ENCODE measurements at places on chromosomes 3 and 15. TPM values are rescaled to one million over a fixed set of nuclear protein-coding genes. Genes with fewer than 3 reads are reported as not detected.

Gene SERPINI1
- 3.7 TPM for polyA plus RNA-seq

Gene ALS2CL
- 0.46 TPM for polyA plus RNA-seq

GRCh38 chr15:100224206-100225185 is 117.3 kb downstream of the ADAMTS17 start:
- peak; percentile 61 for DNase-seq

DNA sequence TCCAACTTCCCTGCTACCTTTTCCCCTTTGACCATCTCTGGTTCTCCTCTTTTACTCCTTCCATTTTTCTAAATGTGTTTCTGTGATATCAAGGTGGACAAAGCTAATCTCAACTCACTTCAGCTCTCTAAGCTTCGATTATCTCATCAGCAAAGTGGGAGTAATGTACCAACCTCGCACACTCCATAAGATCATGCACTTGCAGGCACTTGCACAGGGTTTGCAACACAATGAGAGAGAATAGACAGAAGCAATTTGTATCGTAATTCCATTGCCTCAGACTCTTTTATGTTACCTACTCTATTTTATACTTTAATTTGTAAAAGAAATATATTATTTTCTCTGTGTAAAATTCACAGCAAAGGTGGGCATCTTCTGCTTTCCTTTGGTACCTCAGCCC is 7.0 kb upstream of the POLQ start:
- DNase-seq, result no peak

GRCh38 chr3:171274222-171274621 is 186.0 kb downstream of the TNIK start:
- DNase-seq, result no peak

DNA sequence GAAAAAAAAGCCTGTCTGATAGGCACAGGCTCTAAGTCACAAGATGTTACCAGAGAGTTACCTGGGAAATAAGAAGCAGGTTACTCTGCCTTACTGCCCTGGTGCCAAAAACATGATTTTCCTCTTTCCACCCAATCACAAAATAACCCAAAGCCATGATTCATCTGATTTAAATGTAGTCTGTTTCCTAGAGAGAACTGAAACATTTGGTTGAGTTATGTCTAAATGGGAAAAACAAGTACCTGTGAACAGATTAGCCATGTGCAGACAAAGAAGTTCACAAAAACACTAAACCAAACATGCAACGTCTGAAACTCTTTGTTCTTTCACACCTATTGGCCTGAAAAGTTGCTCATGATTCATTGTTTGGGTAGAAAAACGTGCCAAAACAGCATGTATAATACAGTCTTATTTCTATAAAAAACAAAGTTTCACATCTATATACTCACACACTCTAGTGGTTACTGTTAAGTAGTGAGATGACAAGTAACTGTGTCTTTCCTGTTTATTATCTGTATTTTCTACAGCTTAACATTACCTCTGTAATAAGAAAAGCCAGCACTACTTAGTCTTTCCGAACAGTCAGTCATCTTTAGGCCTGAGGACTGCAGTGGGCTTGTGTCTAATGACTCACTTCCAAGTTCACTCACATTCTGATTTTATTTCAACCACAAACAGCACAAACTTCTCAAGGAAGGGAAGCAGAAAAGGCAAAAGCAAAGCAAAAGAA is 30.2 kb downstream of the FAM174B start:
- DNase-seq, result peak; percentile 90

DNA sequence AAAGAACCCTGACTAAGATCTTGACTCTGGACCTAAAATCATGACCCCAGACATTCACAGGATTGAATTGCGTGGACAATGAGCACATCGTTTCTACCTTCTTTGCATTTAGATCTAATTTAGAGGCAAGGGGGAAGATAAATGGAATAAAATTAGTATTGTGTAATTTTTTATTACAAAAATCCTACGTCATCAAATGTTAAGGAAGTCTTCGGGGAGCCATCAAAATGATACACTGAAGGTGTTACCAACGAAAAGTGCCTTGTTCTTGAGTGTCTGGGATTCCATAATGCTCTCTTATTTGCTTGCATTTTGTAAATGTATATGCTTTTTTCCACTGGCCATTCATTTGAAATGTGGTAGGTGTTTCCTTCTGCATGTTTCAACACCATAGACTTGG is 52.8 kb upstream of the C3orf49 start:
- DNase-seq, result no peak

- no peak for DNase-seq
Measured at GRCh38 chr3:60262546-60262945, 988.7 kb downstream of the FHIT start.

Gene IGDCC3
- not detected for polyA plus RNA-seq

Gene PATL2
- polyA plus RNA-seq, result 0.37 TPM

GRCh38 chr3:49619649-49620048 is 54.5 kb upstream of the APEH start:
- DNase-seq, result no peak

DNA sequence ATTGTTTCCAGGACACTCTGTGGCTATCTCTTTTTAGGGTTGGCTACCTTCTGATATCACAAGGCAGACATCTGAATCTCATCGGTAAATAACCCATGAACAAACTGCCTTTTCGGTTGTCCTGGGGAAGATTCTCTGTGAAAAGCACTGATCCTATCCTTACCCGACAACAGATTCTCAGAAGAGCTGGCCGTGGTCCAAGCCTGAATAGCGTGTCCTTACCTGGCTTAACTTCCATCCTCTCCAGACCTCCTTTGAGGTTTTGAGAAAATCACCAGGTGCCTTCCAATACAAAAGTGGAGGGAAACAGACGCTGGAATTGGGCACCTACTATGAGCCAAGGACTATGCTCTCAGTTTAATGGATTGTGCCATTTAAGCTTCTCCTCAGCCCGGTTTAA is 87.4 kb upstream of the ARHGEF3 start:
- DNase-seq, result no peak

Gene GOLGA8O
- 0.19 TPM for polyA plus RNA-seq

DNA sequence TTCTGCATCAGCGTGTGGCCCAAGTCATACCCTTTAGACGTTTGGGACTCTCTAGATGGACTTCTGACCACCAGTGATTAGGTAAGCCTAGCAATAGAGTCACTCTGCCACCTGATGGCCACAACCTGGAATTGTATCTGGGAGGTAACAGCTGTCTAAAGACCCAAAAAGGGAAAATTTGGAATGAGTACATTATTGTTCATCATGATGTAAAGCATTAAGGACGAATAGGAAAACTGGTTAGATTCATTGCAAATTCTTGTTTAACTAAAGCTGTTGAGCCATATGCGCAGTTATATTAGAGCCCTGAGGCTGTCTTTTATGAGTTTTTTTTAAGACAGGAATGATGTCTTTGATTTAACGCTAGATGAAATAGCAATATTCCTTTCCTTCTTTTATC is 63.6 kb downstream of the FAM81A start:
- DNase-seq, result peak; percentile 55

DNA sequence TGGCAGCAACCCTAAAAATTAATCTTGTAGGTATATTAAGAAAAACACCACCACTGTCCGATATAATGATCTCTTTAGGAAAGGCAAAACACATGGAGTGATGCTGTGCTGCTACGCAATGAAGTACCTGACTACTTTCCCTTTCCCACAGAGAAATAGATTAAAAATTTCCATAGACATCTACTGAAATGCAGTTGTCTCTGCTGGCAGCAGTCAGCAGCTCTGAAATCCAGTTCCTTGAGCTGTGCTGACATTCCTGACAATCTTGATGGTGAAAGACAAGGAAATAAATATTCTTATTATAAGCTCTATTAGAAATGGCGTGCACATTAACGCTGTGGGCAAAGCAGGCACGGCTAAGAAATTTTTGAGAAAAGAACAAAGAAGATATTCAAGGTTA is 287.6 kb downstream of the IL5RA start:
- no peak for DNase-seq

GRCh38 chr3:98180319-98180890 is 13.9 kb downstream of the OR5H15 start:
- DNase-seq, result no peak

DNA sequence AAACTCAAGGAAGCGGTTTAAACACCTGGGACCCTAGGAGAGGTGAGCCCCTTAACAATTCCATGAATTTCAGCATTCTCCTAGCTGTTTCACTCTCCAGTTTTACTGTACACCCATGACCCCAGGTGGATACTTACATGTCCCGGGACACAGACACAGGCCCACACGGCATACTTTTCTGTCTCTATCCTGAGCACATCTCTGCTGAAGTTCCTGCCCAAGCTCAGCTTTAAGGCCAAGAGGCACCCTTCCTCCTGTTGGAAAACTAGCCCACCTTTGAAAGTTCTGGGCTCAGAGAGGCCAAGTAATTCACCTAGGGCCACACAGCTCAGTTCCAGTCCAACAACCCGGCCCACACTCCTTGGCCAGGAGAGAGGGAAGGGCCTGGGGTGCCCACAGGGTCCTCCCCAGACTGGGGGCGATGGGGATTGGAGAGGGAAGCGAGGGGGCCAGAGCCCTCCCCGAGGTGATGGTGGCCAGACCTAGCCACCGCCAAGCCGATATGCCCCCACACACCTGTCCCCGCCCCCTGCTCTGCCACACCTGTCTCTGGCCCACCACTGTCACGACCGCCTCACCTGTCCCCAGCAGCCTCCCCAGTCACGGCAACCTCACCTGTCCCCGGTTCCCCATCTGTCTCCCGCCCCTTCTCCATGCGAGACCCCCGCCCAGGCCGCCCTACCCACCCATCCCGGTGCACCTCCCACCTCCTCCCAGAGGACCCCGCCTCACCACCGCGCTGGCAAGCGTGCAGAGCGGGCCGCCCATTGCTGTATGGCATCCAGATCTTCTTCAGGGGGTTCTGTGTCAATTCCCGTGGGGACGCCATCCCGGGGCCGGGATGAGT is 431 bp downstream of the PFKFB4 start:
- no peak for DNase-seq

DNA sequence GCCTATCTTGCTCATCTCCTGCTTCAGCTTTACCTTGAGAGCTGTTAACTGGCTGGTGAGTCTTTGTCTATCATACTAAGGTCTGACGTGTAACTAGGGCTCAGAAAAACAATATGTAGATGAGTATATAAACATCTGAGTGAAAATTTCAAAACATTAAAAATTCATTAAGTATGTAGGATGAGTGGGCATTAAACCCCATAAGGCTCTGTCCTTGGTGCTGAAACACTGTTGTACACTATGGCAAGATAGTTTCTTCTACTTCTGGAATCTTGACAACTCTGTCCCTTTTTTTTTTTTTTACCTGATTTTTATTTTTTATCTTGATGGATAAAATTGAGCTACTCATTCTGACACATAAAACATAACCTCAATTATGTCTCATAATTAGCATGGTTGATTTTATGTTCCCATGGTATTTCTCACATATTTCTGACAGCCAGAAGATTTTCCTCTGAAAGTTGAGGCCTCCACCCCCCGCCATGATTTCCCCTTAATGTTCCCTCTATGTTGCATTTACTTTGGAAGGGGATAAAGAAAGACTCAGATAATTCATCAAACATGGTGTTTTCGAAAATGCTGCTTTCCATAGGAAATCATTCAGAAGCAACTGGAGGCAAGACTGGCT is 54.3 kb downstream of the DGKG start:
- DNase-seq, result peak; percentile 49

- no peak for DNase-seq
Measured at GRCh38 chr3:179695672-179696313, 43.0 kb downstream of the USP13 start.

- DNase-seq, result peak; percentile 44
Measured at GRCh38 chr3:190811775-190812480, 50.6 kb downstream of the GMNC start.

Gene KLHL6
- polyA plus RNA-seq, result not detected

Gene DLL4
- 1.0 TPM for polyA plus RNA-seq

- no peak for DNase-seq
Measured at GRCh38 chr15:98786717-98787116, 138.4 kb downstream of the IGF1R start.

Gene SKIC8
- polyA plus RNA-seq, result 84.5 TPM

DNA sequence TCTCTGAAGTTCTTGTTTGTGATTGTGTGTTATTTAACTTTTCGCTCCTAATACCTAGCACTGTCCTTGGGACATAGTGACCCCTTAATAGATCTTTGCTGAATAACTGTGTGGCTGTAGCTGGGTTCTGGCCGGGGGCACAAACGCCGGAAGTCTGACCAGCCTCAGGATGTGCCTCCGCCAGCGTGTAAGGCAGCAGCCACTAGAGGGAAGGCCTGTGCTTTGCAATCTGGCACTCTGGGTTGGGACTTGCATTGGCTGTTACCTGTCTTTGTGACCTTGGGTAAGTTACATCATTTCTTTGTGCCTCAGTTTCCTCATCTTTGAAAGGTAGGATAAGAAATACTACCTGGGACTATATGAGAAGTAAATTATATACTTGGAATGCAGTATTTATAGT is 158.7 kb downstream of the GHSR start:
- DNase-seq, result no peak

DNA sequence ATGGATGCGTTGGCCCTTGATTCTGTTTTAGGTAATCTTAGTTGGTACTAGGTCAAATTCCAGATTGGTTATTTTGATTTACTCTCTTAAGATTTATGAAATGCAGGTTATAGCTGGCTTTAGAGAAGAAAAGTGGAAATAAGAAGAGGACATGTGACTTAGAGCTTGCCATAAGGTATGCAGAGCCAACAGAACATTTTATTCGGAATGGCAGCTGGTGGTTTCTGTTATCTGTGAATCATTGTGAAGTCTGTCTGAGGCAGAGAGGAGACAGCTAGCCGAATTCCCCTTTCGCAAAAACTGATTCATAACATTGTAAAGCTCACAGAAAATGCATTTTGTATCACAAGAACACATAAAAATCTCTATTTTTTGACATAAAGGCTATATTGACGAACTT is 82.1 kb downstream of the FILIP1L start:
- peak; percentile 98 for DNase-seq

DNA sequence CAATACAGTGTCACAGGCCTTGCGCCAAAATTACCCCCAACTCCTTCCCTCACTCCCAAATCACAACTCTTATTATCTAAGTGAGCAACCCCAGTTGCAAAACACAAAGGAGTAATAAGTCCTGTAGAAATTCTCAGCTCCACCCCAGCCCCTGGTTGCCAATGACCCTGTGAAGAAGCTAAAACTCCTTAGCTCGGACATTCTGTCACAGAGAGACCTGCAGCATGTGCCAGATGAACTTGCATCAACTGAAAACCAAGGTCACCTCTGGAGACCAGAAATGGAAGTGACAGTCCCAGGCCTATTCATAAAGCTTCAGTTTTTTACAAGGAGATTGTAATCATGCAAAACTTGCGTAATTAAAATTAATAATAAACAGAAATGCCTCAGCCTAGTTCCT is 55.2 kb downstream of the RBPMS2 start:
- DNase-seq, result no peak

GRCh38 chr15:70351941-70352774 is 254.4 kb upstream of the TLE3 start:
- DNase-seq, result no peak

GRCh38 chr3:42519568-42519962 is 17.1 kb downstream of the VIPR1 start:
- DNase-seq, result no peak

Gene C3orf22
- polyA plus RNA-seq, result not detected

GRCh38 chr3:39088889-39089288 is 18.5 kb downstream of the GORASP1 start:
- peak; percentile 32 for DNase-seq

Gene AP3S2
- polyA plus RNA-seq, result 44.5 TPM

- DNase-seq, result peak; percentile 91
Measured at GRCh38 chr3:152302521-152303021, 33.8 kb downstream of the MBNL1 start.
